ENCODE measurements at places on chromosomes 7 and 10.

- no peak for DNase-seq
Observed at GRCh38 chr10:86671419-86671818, 3.1 kb downstream of the LDB3 start.

DNA sequence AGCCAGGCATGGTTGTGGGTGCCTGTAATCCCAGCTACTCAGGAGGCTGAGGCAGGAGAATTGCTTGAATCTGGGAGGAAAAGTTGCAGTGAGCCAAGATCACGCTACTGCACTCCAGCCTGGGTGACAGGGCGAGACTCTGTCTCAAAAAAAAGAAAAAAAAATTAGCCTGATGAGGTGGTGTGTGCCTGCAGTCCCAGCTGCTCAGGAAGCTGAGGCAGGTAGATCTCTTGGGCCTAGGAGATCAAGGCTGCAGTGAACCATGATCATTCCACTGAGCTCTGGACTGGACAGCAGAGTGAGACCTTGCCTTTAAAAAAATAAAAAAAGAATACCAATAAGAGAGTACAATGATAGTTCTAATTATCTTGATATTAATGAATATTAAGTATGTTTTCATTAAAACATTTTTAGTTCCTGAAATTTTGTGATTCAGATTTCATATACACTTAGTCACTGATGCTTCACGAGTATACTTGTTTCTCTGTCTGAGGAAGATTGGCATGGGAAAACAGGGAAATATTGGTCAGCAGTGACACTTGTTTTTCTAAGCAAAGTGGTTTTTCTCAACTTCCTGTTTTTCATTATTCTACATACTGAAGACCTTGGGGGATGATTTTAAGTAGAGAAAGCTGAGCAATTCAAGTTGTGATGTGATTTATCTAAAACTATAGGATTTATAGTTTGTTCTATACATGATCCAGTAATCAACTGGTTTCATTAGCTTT, 76.8 kb downstream of the ADK start:
- no peak for DNase-seq

DNA sequence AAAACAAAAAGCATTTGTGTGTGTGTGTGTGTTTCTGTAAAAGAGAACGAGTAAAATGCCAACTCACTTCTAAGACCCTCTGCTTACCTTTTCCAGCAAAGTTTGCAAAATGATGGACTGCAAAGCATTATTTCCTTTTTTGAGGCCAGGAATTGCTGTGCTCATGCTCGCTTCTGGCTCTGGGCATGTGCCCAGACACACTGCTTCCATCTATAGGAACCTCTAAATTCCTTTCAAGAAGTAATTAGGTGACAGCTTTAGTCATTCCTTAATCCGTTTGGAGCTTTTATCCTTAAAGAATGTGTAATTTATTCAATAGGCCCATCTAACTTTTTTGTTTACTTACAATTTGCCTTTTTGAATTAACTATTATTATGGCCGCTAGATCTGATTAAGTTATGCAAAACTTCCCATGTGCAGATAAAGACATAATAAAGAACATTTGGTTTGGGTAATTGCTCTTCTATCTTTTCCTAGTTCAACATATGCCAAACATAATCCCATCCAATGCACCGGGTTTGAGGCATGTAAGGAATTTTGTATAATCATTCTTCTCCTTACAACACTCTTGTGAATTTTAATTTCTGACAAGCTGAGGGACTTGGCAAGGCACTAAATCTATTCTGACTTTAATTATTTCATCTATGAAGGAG, 34.7 kb downstream of the A1CF start:
- no peak for DNase-seq

- no peak for DNase-seq
Observed at GRCh38 chr10:77071001-77071511, 566.6 kb downstream of the KCNMA1 start.

- DNase-seq, result no peak
Observed at GRCh38 chr10:28180654-28181053, 122.2 kb downstream of the MPP7 start.

GRCh38 chr7:126881315-126881714, 371.4 kb downstream of the GRM8 start:
- no peak for DNase-seq

- no peak for DNase-seq
Observed at GRCh38 chr10:31508882-31509281, 189.9 kb downstream of the ZEB1 start.

GRCh38 chr7:156139112-156139511, 326.8 kb upstream of the SHH start:
- DNase-seq, result no peak

GRCh38 chr7:48681006-48681405, 243.3 kb upstream of the CDC14C start:
- no peak for DNase-seq

DNA sequence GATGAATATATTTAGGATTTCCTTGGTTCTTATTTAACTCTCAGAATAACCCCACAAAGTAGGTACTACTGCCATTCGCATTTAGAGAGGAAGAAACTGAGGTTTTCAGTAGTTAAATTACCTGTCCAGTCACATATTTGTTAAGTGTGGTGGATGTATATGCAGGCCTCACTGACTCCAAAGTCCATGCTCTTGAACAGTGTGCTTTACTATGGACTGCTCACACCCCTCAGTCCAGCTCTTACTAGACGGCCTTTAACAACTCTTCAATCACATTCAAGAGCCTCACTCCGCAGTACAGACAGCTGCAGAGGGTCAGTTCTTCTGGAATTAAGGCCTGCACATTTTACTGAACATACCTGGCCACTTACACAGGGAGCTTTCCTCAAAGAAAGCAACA, 36.2 kb downstream of the ZNF248 start:
- DNase-seq, result no peak

- DNase-seq, result no peak
Observed at GRCh38 chr7:84578825-84579224, 384.2 kb upstream of the SEMA3A start.

- DNase-seq, result no peak
Observed at GRCh38 chr7:117916309-117916708, 43.1 kb upstream of the CTTNBP2 start.

- no peak for DNase-seq
Observed at GRCh38 chr7:29458933-29459332, 104.7 kb upstream of the PRR15 start.

DNA sequence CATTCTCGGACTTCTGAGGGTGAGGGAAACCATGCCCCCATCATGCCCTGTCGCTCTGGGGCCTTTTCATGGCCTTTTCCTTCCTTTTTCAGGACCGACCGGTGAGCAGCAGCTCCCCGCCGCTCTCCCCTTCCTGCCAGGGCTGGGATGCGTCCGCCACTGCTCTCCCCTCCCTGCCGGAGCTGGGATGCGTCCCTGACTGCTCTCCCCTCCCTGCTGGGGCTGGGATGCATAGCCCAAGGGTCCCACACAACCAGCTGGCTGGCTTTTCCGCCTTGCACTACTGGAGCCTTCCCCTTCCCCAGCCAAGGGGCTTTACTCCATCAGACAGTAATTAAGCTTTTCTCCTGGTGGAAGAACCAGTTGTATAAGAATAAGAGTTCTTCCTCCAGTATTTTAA, 129.7 kb upstream of the COBL start:
- no peak for DNase-seq

- no peak for DNase-seq
Observed at GRCh38 chr7:27128776-27129728, 1.5 kb downstream of the HOXA4 start.

DNA sequence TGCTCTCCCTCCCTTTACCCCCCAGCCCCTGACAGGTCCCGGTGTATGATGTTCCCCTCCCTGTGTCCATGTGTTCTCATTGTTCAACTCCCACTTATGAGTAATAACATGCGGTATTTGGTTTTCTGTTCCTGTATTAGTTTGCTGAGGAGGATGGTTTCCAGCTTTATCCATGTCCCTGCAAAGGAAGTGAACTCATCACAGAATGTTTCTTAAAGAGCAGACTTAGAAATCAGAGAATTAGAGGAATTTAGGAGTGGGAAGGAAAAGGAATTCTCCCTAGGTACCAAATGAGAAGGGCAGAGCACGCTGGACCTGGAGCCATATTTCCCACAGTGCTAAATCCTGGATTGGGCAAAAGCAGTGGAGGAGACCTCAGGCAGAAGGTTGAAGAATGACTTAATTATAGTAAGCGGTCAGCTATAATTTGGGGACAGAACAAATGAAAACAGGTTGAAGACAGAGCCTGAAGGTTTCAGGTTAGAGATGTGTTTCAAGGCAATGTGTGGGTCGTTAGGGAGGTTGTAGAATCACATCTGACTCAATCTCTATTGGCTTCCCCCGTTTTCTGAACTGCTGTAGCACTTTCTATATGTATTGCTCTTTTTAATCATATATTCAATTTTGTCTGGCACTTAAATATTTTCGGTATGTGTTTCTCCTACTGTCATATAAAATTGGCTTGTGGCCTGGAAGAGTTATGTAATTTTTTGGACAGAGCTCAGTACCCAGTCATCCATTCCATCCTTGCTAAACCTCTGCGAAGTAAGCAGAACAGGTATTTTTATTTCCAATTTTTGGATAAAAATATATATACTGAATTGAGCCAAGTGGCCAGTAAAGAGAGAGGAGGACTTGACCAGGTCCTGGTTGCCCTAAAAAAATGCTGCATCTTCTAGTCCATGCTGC, 210.5 kb upstream of the KLF6 start:
- no peak for DNase-seq

DNA sequence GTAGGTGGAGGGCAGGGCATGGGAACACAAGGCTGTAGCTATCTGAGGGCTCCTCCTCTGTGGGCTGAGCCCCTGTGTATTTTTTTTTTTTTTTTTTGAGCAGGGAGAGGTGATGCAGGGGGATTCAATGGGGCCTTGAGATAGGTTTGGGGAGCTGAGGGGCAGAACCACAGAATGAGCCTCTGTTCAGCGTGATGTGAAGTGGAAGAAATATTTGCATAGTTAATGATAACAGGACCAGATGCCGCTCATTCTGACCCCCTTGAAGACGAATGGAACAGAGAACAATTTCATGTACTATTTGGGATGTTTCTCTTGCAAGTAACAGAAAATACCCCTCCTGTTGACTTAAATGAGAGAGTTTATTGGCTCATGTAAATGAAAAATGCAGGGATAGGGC, 69.7 kb upstream of the EMX2 start:
- no peak for DNase-seq

DNA sequence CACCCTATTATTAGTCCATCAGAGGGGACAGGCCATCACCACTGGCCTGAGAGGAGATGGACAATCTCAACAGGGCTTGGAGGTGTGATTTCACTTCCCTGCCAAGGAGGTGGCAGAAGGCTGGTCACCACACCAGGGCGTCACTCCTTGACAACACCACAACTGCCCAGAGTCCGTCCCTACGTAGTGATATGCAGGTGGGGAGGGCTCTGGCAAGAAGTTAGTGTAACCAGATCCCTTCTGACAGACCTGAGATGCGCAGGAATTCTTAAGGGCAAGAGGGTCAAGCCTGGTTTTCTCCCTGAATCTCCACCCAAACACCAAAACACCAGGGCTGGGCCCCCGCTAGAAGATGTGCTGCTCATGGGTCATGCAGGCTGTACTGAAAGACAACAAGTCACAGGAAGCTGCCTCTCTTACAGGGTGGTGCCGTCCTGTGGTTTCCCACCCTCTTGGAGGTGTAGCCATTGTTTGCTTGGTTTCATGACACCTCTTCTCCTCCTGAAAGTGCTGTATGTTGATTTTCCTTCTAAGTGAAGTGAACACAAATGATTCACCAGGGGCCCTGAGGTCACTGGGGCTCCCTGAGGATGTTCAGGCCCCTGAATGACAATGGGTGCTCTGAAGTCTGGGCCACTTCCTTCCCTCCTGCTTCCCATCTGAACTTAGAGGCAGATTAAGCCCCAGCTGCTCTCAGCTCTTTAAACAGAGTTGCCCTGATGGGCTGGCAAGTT, 27.1 kb downstream of the ATXN7L1 start:
- no peak for DNase-seq

GRCh38 chr7:98119256-98119918, 12.7 kb downstream of the LMTK2 start:
- DNase-seq, result no peak

- DNase-seq, result no peak
Observed at GRCh38 chr10:131079314-131079713, 232.2 kb downstream of the TCERG1L start.

- no peak for DNase-seq
Observed at GRCh38 chr10:125711110-125711750, 8.3 kb upstream of the EDRF1 start.

- no peak for DNase-seq
Observed at GRCh38 chr7:150003304-150003810, 129.6 kb downstream of the ATP6V0E2 start.

GRCh38 chr10:23453465-23453864, 14.6 kb downstream of the OTUD1 start:
- DNase-seq, result no peak

DNA sequence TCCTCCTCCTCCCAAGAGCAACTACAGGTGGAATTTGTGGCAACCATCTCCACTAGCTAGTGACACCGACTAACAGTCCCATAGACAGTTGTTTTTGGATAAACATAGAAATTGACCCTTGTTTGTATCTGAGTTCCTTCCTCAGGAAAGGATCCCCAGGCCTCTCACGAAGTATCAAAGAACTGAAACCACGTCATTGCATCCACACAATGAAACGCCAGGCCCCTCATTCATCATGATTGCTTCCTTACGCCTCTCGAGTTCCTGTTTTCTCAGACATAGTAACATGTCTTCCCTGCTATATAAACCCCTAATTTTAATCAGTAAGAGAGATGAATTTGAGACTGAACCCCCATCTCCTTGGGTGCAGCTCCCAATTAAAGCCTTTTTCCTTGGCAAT, 18.1 kb downstream of the SLC35G1 start:
- DNase-seq, result no peak

DNA sequence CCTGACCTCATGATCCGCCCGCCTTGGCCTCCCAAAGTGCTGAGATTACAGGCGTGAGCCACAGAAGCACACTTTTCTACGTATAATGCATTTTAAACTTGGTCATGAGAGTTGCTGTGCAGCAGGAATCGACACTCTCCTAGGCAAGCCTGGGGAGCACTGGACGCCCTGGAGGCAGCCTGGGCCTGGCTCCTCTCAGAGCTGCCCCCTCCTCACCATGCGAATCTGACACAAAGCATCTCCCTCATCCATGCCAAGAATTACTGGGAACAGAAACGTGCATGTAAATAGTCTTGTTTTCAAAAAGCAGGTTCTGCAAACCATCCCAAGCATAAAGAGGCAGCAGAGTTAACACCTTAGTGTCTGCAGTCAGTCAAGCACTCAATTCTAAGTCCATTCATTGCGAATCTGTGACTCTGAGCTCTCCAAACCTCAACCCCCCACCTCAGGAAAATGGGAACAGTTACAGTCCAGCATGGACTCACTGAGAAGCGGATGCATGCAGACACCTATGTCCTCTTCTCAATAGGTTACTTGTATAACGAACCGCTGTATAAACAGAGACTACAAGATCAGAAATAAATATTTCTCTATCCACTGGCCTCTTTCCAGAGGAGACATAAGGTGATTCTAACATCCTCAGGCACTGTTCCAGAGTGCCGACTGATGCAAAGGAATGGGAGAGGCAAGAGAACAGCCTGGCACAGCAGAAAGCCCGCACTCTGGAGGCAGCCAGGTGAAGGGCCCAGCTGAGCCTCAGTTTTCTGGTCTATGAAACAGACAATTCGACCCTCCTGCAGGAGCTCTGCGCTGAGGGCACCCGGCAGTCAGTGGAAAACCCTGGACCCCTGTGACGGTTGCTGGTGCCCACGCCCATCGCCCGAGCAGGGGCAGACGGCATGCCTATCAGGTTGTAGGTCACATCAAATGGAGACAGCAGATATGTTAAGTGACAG, 68.9 kb downstream of the MAD1L1 start:
- no peak for DNase-seq

- no peak for DNase-seq
Observed at GRCh38 chr7:73991522-73992100, 36.4 kb upstream of the ELN start.

GRCh38 chr7:103894656-103895596, 94.5 kb downstream of the RELN start:
- DNase-seq, result no peak
